ENCODE measurements at places on chromosomes 16 and 17.

GRCh38 chr16:57539072-57539796, 2.9 kb upstream of the CCDC102A start:
- DNase-seq = no peak
- H3K27me3 ChIP-seq = no peaks in the 10 kb centered on the region
- H3K27ac ChIP-seq = peak overlapping the region; percentile 94
- H3K36me3 ChIP-seq = no peaks in the 10 kb centered on the region
- H3K4me3 ChIP-seq = no peak overlapping the region
- H3K4me1 ChIP-seq = peaks cover 87% of the 10 kb centered on the region

DNA sequence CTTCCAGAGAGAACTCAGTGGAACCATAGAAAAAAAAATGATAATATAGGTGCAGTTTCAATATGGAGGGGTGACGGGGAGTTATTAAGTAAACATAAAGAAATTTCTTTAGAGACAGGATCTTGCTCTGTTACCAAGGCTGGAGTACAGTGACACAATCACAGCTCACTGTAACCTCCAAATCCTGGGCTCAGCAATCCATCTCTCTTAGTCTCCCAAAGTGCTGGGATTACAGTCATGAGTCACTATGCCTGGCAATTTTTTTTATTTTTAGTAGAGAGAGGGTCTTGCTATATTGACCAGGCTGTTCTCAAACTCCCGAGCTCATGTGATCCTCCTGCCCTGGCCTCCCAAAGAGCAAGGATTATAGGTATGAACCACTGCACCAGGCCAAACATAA, 48.8 kb downstream of the NLRC5 start:
- peaks cover 71% of the 10 kb centered on the region for H3K4me1 ChIP-seq
- no peak overlapping the region for H3K4me3 ChIP-seq
- no peak for DNase-seq
- H3K27ac ChIP-seq = peak overlapping the region; percentile 90

- H3K27me3 ChIP-seq = no peaks in the 10 kb centered on the region
- H3K4me1 ChIP-seq = no peaks in the 10 kb centered on the region
- no peak overlapping the region for H3K4me3 ChIP-seq
- no peak for DNase-seq
- no peak overlapping the region for H3K27ac ChIP-seq
Observed at GRCh38 chr17:9865586-9865985, 39.5 kb downstream of the RCVRN start.

DNA sequence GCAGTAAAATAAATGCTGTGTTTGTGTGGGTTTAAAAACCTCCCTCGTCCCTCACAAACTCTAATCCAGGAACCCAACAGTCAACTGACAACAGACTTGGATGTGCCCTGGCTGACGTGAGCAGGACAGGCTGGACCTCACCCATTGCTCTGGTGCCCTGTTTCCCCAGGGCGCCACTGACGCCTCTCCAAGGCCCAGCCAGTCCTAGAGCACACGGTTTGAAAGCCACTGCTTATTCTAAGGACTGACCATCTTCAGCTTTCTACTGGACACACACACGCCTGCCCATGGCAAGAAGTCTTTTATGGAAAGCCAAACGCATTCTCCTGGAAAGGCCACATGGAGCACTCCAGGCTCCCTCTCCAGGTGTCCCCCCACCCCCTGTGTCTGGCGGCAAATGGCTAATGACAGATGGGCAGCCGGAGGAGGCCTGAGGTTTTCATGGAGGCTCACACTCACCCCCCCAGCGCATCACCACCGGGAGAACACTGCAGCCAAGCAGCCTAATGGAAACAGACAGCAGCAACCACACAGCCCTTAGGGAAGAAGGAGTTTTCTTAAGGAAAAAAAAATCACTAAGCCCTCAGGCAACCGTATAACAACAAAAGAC, 319.2 kb downstream of the SOX9 start:
- H3K36me3 ChIP-seq = no peaks in the 10 kb centered on the region
- H3K4me3 ChIP-seq = no peak overlapping the region
- no peak overlapping the region for H3K27ac ChIP-seq
- DNase-seq = no peak

DNA sequence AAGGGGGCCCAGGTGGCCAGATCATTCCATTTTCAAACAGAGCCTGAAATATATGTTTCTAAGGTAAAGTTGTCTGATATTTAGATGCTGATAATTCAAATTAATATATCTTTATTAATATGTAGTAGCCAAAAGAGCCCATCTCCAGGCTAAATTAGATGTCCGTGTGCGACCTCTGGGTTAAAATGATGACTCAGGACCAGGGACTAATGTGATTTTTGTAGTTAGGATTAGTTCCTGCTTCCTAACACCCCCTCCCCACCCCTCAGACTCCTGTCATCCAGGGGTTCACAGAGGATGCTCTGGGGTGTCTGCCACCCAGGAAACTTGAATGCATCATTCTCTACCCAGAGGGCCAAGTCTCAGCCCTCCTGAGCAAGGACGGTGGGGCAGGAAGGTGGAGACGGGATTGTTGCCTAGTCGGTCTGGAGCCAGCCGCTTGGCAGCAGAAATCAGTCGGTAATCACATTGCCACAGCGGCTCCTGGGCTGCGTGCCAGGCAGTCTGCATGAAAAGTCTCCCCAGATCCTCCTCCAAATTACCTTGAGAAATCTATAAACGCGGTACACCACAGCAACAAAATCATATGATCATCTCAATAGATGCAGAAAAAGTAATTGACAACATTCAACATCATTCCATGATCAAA, 29.8 kb downstream of the CNGB1 start:
- no peak overlapping the region for H3K4me3 ChIP-seq
- H3K27me3 ChIP-seq = peaks cover 27% of the 10 kb centered on the region
- no peak for DNase-seq
- H3K4me1 ChIP-seq = no peaks in the 10 kb centered on the region

GRCh38 chr17:43901861-43902589, 5.3 kb downstream of the MPP2 start:
- H3K36me3 ChIP-seq = no peaks in the 10 kb centered on the region
- no peak overlapping the region for H3K4me3 ChIP-seq
- no peak for DNase-seq
- H3K27me3 ChIP-seq = peaks cover 69% of the 10 kb centered on the region
- H3K4me1 ChIP-seq = peaks cover 2% of the 10 kb centered on the region

DNA sequence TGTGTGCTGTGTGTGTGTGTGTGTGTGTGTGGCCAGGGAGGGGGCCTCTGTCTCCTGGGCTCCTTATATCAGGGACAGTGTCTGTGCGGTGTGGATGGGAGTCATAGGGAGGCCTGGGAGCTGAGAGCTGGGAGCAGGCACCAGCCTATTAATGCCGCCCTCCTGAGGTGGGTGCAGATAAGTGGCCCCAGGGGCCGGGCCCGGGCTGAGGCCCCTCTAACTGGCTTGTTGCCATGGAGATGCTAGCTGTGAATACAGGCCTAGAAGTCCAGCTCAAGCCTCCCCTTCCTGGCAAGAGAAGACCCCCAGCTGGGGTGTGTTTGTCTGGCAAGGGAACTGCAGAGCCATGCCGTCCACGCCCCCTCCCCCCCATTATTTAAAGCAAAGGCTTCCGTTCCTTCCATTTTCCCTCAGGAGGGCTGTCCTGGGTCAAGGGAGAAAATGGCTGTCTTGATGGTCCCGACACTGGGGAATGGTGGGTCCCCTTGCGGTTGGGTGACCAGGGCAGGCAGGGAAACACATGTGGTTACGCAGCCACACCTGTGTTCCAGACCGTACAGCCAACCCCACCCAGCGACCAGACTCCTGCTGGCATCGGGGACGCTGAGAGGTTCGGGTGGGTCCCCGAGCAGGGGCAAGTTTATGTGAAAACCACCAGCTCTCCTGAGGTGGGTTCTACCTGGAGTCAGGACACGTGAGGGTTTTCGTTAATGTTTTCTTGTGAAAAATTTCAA, 141.1 kb downstream of the MRM1 start:
- no peak overlapping the region for H3K4me3 ChIP-seq
- H3K36me3 ChIP-seq = no peaks in the 10 kb centered on the region

DNA sequence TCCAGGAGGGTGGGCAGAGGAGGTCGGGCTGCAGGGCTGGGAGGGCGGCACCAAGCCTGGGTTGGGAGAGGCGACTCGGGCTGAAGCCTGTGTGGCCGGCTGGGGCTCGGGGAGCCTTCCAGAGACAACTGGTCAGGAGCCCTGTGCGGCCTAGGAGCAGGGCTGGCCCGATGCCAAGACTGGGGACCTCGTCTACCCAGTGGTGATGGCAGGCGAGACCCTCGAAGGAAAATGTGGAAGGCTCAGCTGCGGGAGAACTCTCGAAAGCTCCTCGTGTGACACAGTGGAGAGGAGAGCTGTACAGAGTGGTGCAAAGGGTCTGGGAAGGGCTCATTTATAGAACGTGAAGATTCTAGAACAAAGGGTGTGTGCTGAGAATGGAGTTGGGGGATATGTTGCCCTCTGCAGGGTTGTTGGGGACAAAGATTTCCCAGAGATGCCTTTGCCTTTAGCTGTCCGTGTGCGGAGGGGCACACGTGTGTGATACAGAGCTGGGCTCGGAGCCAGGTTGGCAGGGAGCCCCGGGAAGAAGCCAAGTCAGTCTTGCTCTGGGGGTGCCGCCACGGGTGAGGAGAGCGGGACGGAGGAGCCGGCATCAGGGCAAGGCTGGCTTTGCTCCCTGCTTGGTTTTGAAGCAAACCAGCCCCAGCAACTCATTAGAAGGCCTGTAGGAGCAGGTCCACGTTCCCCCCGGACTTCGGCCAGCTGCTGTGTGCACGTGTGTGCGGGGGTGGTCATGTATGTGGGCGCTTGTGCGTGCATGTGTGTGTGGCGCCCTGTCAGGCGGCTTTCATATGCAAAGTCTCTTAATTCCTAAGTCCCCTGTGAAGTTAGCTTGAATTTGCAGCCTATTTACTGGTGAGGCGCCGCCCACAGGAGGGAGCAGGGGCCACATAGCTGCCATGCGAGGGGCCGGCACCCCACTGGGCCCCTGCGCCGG, 132.4 kb upstream of the CHMP6 start:
- H3K27me3 ChIP-seq = no peaks in the 10 kb centered on the region
- H3K27ac ChIP-seq = no peak overlapping the region
- H3K36me3 ChIP-seq = peaks cover 40% of the 10 kb centered on the region
- peaks cover 54% of the 10 kb centered on the region for H3K4me1 ChIP-seq
- no peak overlapping the region for H3K4me3 ChIP-seq

GRCh38 chr17:34757611-34758010, 178.2 kb downstream of the TMEM132E start:
- H3K27ac ChIP-seq = no peak overlapping the region
- H3K4me3 ChIP-seq = no peak overlapping the region
- H3K4me1 ChIP-seq = no peaks in the 10 kb centered on the region
- no peaks in the 10 kb centered on the region for H3K27me3 ChIP-seq

GRCh38 chr16:1119129-1119528, 23.1 kb upstream of the C1QTNF8 start:
- no peak for DNase-seq
- H3K4me1 ChIP-seq = no peaks in the 10 kb centered on the region
- no peaks in the 10 kb centered on the region for H3K27me3 ChIP-seq
- no peak overlapping the region for H3K4me3 ChIP-seq
- no peak overlapping the region for H3K27ac ChIP-seq

DNA sequence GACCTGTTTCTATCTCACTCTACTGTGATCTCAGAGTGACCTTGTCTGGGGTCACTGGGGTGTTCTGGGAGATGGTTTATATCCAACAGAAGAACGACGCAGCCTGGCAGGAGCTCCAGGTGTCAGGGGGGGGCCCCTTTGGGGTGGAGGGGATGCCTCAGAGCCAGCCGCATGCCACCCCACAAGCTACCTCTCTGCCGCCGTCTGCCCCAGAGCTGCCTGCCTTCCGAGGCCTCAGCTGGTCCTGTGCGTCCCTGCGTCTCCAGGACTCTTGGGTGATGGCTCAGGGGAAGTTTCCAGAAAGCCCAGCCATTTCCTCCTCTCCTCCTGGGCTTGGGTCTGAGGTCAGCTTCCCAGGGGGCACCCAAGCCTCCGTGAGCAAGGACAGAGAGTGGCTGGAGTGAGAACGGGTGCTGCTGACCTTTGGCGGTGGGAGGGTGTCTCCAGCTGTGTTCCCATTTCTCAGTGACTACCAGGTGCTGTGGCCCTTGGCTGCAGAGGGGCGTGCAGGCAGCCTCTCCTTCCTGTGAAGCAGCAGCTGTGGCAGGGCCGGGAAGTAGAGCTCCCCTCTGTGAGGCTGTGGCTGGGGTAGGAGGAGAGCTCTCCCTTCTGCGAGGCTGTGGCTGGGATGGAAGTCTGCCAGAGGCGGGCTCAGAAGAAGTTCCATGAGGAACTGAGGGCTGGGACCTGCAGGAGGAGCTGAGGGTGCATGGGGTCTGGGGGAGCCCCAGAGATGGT, 19.8 kb downstream of the JPH3 start:
- H3K4me3 ChIP-seq = no peak overlapping the region
- no peaks in the 10 kb centered on the region for H3K4me1 ChIP-seq
- peaks cover 51% of the 10 kb centered on the region for H3K27me3 ChIP-seq
- DNase-seq = no peak

DNA sequence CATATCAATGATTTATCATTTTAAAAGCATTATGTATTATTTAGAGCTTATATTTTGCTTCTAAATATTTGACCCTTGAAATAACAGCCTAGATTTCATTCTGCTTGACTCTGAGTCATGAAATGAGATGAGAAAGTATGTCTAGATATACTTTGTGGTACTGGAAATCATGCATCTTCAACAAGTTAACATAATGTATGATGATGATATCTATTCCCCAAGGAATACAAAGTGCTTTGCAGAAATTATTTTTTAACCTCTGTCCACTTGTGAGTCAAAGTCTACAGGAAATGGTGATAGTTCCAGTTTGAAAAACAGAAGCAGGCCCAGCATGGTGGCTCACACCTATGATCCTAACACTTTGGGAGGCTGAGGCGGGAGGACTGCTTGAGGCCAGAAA, 36.1 kb downstream of the GOSR1 start:
- no peak overlapping the region for H3K4me3 ChIP-seq
- no peaks in the 10 kb centered on the region for H3K4me1 ChIP-seq
- DNase-seq = no peak
- H3K27ac ChIP-seq = no peak overlapping the region
- H3K36me3 ChIP-seq = peaks cover 28% of the 10 kb centered on the region

DNA sequence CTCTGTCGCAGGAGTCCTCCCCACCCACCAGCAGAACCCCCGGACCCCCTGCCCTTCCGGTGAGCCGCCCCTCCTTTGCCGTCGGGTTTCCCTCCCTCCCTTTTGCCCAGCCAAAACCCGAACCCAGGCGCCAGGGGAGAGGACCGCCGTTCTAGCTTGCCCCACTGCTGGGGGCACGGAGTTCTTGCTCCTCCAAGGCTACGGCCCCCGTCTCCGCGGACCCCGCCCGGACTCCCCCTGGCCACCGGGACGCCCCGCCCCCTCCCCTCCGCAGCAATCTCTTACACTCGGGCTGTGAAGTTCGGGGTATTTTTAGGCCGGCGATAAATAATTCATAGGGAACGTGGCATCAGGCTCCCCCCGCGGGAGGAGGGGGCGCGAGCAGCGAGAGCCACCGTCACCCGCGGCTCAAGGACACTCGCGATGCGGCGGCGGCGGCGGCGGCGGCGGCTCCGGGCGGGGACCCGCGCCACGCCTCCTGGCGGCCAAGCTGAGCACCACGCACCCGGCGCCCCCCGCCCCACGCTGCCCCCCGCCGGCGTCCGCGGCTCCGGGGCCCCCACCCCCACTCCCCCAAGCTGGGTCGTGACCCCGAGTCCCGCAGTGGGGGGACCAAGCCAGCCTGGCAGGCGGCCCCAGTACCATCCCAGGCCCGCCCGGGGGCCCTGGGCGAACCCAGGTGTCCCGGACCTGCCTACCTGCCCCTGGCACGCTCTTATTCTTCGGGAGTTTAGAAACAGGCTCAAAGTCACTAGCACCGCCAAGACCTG, at the start of gene GRIN2C:
Gene GRIN2C, minus strand, starts transcription at position 427 of the 770 bp plus-strand sequence. CDS start 4,793 bp downstream, outside the sequence.
- H3K4me3 ChIP-seq = peak within 1 kb of the TSS; percentile 19
- no peak for DNase-seq
- peaks cover 11% of the 10 kb centered on the region for H3K4me1 ChIP-seq
- H3K36me3 ChIP-seq = no peaks in the 10 kb centered on the region
- no peak within 1 kb of the TSS for H3K27ac ChIP-seq
- H3K27me3 ChIP-seq = peaks cover 78% of the 10 kb centered on the region

GRCh38 chr16:83785455-83785854, 22.3 kb upstream of the HSBP1 start:
- DNase-seq = no peak
- no peak overlapping the region for H3K4me3 ChIP-seq
- no peaks in the 10 kb centered on the region for H3K36me3 ChIP-seq
- no peaks in the 10 kb centered on the region for H3K27me3 ChIP-seq
- no peak overlapping the region for H3K27ac ChIP-seq

Measured in T-cell (primary cell).